ENCODE measurements at places on chromosomes 2 and 18.

DNA sequence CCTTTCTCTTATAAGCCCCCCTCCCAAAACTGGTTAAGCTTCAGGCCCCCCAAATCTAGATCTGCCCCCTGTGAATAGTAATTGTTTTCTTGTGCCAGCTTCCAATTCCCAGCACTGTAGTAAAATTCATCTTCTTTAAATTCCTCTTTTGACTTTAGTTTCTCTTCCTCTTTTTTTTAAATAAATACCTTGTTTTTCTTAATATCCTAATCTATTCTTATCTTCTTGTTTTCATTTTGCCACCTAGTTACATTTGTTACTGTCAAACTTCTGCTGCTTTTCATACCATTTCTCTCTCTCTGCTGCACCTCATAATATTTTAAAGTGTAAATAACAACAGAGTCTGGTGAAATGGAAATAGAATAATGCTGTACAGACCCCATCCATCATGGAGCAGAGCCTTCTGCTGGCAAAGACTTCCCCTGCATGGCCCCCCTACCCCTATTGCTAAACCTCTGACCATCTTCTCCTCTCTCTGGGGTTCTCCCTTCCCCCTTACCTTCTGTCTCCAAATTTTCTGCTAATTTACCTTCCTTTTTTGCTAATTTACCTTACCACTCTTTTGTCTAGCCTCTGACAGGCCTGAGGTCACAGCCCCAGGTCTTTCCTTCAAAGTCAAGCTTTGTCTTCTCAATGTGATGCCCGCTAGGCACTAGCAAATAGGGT lies 94.9 kb upstream of the PAPOLG start:
- DNase-seq = no peak

GRCh38 chr2:107936433-107937359 lies 49.6 kb upstream of the SLC5A7 start:
- no peak for DNase-seq

DNA sequence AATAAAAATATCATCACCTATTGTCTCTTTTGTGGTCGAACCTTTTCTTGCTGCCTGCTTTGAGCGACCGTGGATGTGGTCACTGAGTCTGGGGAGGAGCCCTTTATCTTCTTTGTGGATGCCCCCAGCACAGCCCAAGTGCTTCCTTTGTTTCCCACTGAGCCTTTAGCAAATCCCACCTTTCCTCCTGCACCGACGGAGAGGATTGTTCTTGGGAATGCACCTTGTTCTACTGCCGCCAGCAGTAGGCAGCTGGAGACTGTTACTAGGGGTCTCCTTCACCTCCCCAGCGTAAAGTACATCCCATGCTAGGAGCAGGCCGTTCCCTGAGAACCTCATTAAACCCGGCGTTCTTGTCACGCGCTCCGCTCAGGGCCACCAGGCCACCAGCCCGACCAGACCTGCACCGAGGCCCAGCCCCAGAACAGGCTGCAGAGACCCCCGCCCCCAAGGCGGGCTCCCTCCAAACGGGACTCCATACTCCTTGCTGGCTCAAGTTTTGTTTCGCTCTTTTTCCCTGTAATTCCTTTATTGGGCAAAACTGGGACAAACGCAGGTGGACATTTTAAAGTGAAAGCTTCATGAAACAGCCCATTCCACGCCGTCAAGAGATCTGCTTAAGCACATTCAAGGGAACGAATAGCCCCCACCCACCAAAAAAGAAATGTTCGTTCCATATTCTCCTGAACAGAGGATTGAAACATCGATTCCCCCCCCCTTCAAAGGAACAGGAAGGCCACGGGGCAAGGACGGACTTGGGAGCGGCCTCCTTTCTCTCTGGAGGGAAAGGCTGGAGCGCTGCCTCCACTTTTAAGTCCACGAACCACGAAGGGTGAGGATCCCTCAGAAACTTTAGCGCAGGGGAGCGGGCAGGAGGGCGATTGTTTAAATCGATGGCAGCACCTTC lies 1.1 kb upstream of the MAT2A start:
- no peak for DNase-seq

- DNase-seq = no peak
These were observed at the start of gene RAPGEF4 for GRCh38 chr2:172735582-172736423. RAPGEF4 (plus strand) TSS chr2:172735845; CDS start chr2:172735984, 139 bp downstream.

DNA sequence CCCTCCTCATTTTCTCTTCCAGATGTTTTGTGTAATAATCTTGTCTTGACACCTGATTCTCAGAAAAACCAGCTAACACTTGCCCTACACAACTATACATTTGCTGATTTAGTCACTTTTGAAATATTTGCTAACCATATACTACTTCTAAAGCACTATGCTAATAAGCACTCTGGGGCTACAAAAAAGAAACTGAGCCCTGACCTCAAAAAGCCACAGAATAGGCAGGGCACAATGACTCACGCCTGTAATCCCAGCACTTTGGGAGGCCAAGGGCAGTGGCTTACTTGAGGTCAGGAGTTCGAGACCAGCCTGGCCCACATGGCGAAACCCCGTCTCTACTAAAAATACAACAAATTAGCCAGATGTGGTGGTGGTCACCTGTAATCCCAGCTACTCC lies 266.0 kb downstream of the RAD51AP2 start:
- no peak for DNase-seq

DNA sequence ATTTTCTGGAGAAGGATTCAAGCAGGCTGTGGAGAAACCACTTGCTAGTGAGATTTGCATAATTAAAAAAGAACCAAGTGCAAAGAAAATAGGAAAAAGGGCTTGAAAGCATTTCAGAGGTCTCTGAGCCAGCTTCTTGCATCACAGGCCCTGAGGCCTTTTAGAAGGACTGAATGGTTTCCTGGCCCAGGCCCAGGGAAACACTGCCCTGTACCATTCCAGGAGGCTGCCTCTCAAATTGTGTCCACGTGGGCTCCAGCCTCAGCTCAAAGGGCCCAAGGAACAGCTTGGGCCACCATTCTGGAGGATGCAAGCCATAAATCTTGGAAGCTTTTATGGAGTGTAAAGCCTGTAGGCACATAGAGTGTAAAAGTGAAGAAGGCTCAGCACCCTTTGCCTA lies 523.3 kb upstream of the VRK2 start:
- no peak for DNase-seq

DNA sequence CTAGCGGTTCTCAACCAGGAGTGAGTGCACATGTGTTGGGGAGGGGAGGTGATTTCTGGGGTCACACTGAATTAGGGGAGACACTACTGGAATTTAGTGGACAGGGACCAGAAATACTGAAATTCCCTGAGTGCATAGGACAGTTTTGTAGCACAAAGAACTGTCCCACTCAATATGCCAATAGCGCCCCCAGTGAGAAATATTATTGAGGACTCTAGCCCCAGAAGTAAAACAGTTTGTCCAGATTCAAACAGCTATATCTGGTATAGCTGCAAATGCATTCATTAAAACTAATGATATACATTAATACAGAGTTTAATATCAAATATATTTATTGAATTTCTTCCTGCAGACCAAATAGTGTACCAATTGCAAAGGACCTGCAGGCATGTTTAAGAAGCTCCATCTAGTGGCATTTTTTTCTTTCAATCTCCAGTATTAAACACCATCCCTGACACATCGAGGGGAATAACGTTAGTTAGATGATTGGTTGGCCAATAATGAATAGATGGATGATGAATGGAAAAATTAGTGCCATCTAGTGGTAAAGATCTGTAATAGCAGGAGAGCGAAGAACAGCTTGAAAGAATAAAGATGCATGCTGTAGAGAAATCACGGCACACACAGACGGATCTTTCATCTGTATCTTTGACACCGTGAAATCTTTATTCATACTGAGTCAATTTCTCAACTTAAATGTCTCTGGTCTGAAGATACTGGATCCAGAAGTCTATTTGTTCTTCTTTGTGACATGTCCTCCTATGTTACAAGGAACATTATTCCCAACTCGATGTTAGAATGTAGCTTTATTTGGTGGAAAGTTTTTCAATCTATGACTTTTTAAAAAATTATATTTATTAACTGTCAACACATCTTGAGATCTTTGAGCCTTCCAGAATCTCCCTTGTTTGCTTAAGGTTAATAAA lies 62.5 kb downstream of the DHRS9 start:
- DNase-seq = peak; percentile 2

- no peak for DNase-seq
These were observed 795.2 kb upstream of the ID2 start for GRCh38 chr2:7886666-7887065.

GRCh38 chr18:49767111-49768050 lies 46.0 kb downstream of the ACAA2 start:
- no peak for DNase-seq

GRCh38 chr18:24725644-24726415 lies 265.4 kb downstream of the HRH4 start:
- DNase-seq = no peak

GRCh38 chr2:234447963-234448362 lies 48.9 kb downstream of the ARL4C start:
- DNase-seq = no peak

GRCh38 chr2:19251554-19251953 lies 106.9 kb downstream of the OSR1 start:
- no peak for DNase-seq

GRCh38 chr2:181169503-181169902 lies 189.1 kb downstream of the UBE2E3 start:
- DNase-seq = no peak

- no peak for DNase-seq
These were observed 397.4 kb upstream of the SALL3 start for GRCh38 chr18:78582181-78582709.

DNA sequence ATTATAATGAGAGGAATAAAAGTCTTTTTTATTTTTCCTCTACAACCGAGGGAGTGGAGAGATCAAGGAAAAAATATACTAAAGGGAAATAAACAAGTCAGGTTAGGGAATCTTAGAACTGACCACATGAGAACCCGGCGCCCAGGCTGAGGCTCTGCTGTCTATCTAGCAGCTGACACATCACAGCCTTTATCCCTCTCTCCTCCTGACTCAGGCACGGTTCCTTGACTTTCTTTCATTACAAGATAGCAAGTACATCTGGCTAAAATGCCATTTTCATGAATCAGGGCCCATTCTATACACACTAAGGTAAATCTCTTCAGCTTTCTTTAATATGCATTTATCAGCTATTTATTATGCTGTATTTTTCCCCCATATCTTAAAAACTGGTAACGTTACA lies 296.0 kb downstream of the TMX3 start:
- no peak for DNase-seq

- DNase-seq = no peak
These were observed 93.8 kb downstream of the MBD2 start for GRCh38 chr18:54130631-54131030.

- no peak for DNase-seq
These were observed 365.9 kb downstream of the CELF4 start for GRCh38 chr18:37199741-37200140.

DNA sequence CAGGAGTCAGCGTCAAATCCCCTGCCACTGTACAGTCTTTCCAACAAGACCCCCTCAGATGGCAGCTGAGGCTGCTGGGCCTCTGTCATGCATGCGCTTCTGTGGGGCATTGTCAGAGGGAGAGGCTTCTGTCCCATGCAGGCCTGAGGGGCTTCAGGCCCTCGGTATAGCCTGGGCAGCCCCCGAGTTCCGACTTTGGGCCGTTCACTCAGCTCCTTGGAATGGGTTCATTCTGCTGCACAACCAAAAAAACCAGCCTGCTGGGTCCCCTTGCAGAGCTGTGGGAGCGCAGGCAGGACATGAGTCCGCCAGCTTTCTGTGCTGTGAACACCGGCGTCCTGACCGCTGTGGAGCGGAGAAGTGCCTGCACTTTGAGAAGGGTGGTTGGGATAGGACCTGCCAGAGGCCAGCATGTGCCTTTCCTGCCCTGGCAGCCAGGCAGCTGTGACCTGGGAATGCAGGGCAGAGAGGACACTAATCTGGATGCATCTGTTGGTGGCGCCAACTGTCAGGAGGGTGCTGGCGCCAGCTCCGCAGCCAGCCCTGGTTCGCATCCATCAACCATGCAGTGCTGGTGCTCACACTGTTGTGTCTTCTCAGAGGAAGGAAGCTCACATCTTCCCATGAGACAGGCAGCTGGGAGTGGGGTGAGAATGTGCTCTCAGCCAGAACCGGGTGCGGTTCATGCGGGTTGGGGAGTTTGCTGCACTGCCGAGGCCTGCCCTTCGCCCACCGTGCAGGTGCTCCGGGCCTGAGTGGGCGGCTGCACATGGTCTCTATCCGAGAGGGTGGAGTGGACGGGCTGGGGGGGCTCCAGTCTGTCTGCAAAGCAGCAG lies 14.3 kb downstream of the ARHGEF4 start:
- DNase-seq = no peak

DNA sequence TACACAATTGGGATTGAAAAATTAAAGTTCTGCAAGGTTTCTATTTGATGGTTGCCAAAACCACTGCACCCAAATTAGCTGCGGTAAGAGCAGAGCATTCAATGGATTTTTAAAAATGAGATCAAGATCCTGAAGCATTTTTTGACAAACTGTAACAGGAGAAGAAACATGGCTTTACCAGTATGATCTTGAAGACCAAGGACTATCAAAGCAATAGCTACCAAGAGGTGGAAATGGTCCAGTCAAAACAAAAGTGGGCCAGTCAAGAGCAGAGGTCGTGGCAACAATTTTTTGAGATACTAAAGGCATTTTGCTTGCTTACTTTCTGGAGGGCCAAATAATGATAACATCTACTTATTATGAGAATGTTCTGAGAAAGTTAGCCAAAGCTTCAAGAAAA lies 186.8 kb downstream of the RDH14 start:
- no peak for DNase-seq

DNA sequence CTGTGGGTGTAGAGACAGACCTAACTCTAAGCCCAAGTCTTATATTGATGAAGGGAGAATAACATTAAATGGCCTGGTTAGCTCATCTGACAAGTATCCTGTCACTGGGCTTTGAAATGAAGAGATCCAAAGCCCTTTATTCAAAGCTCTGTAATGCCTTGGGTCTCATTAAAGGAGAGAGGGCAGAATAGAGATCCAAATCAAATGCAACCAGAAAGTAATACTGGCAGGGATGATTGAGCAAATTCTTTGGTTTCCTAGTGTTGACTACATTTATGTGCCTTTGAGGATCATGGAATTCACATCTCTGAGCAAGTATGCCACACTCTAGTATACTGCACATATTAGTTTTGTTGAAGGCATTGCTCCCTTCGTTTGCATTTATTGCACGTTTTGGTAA lies 147.9 kb upstream of the CAVIN2 start:
- no peak for DNase-seq

DNA sequence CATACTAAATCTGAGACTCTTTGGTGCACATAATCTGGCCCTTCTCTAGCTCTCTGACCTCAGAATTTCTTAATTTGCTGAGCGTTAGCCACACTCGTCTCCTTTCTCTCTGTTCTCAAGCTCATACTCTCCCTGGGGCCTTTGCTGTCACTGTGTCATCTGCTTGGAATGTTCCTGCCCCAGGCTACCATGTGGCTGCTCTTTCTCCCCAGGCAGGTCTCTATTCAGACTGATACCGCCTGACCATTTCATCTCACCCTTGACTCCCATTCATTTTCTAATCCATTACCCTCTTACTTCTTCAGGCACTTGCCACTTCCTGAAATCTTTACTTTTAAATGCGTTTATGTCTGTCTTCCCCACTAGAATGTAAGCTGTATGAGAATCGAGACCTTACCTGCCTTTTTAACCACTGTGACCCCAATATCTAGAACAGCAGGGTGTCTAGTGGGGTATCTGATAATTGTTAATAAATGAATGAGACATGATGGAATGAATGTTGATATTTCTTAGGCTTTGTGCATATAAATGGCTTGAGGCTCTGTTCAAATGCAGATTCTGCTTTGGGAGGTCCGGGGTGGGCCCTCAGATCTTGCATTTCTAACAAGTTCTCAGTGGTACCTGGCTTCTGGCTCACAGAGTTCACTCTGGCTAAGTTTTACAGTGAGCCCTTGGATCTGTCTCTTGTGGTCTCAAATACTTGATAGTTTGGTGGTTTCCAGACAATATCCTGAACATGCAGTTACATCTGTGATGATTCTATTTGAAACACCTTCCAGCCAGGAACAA lies 89.9 kb upstream of the EPC2 start:
- no peak for DNase-seq

GRCh38 chr18:78295262-78295661 lies 684.4 kb upstream of the SALL3 start:
- DNase-seq = no peak

All from NCI-H2107 (cell line).